ENCODE measurements at places on chromosomes 13 and 19. TPM values are rescaled to one million over a fixed set of nuclear protein-coding genes. Genes with fewer than 3 reads are reported as not detected.

Gene SLC25A23
- total RNA-seq: 31.4 TPM

Gene WDR88
- not detected for total RNA-seq

Gene ZNF426
- 8.6 TPM for total RNA-seq

Gene KLK11
- total RNA-seq: not detected

Gene UBL5
- 930 TPM for total RNA-seq

Gene CEACAM7
- not detected for total RNA-seq

Gene PRODH2
- total RNA-seq: not detected

Gene ACER1
- total RNA-seq: 0.15 TPM

Gene C1QTNF9B
- total RNA-seq: not detected

Gene SERTM1
- not detected for total RNA-seq

Gene ZNF829
- 1.7 TPM for total RNA-seq

Gene CALR
- 1,083 TPM for total RNA-seq

Gene CEACAM4
- total RNA-seq: not detected

Gene STOML3
- not detected for total RNA-seq

Gene SIAH3
- under 0.01 TPM for total RNA-seq

Gene KLK7
- not detected for total RNA-seq

Gene ACTMAP
- 3.9 TPM for total RNA-seq

Gene CDX2
- total RNA-seq: not detected

Gene IGFL2
- total RNA-seq: not detected

Gene MIR17HG
- total RNA-seq: 1.6 TPM

Gene ZIK1
- 4.7 TPM for total RNA-seq

Gene SLITRK6
- 0.50 TPM for total RNA-seq

Gene SHISA7
- total RNA-seq: not detected

Gene KLHL1
- not detected for total RNA-seq

Gene ZNF606
- 7.4 TPM for total RNA-seq

Gene ARHGEF18
- 32.0 TPM for total RNA-seq

Data from bronchus fibroblast of lung (primary cell).